ENCODE measurements at places on chromosomes 4 and X. TPM values are rescaled to one million over a fixed set of nuclear protein-coding genes. Genes with fewer than 3 reads are reported as not detected.
A peak's percentile ranks its signal among the peaks of the same experiment; 100 is the strongest.

DNA sequence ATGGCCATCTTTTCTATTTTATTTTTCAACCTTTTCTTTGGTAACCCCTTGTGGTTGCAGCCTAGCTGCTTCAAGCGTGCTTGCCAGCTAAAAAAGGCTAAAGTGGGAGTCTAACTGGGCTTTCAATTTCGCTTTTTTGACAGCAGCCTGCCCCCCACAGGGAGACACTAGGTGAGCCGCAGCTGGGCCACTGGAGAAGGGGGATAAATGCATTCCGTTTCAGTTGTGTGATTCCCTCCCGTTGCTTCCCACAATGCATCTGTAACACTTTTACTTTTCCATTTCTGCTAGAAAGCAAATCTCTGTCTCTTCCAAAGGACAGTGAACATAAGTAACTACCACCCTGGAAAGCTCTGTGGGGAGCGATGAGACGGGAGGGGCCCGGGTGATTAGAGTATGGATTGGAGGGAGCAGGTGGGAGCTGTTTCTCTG lies 86.3 kb upstream of the RAPGEF2 start:
- H3K4me3 ChIP-seq = peak overlapping the region; percentile 18
- H3K27me3 ChIP-seq = no peaks in the 10 kb centered on the region
- H3K27ac ChIP-seq = peak overlapping the region; percentile 58
- no peaks in the 10 kb centered on the region for H3K36me3 ChIP-seq
- DNase-seq = no peak
- H3K4me1 ChIP-seq = peaks cover 11% of the 10 kb centered on the region

GRCh38 chr4:187084701-187085100 lies 361.0 kb upstream of the FAT1 start:
- no peak overlapping the region for H3K4me3 ChIP-seq
- DNase-seq = no peak
- H3K27ac ChIP-seq = no peak overlapping the region
- no peaks in the 10 kb centered on the region for H3K4me1 ChIP-seq

- H3K4me3 ChIP-seq = no peak overlapping the region
- no peaks in the 10 kb centered on the region for H3K27me3 ChIP-seq
- H3K36me3 ChIP-seq = peaks cover 25% of the 10 kb centered on the region
- H3K4me1 ChIP-seq = peaks cover 25% of the 10 kb centered on the region
- no peak for DNase-seq
These were observed 25.4 kb upstream of the TBC1D1 start for GRCh38 chr4:37865450-37865849.

DAPP1 gene
- 1.1 TPM for total RNA-seq

JADE3 gene
- 7.8 TPM for total RNA-seq
